ENCODE measurements at places on chromosomes 4 and X. TPM values are rescaled to one million over a fixed set of nuclear protein-coding genes. Genes with fewer than 3 reads are reported as not detected.

The BTC gene
- polyA plus RNA-seq: 2.2 TPM

The CDKL5 gene
- 4.9 TPM for polyA plus RNA-seq

The GPR78 gene
- 0.84 TPM for polyA plus RNA-seq

The SMPX gene
- polyA plus RNA-seq: 333 TPM

The DRD5 gene
- 0.19 TPM for polyA plus RNA-seq

Data from muscle of arm (tissue), 14 donors.